ENCODE measurements at places on chromosomes 16 and 17.

DNA sequence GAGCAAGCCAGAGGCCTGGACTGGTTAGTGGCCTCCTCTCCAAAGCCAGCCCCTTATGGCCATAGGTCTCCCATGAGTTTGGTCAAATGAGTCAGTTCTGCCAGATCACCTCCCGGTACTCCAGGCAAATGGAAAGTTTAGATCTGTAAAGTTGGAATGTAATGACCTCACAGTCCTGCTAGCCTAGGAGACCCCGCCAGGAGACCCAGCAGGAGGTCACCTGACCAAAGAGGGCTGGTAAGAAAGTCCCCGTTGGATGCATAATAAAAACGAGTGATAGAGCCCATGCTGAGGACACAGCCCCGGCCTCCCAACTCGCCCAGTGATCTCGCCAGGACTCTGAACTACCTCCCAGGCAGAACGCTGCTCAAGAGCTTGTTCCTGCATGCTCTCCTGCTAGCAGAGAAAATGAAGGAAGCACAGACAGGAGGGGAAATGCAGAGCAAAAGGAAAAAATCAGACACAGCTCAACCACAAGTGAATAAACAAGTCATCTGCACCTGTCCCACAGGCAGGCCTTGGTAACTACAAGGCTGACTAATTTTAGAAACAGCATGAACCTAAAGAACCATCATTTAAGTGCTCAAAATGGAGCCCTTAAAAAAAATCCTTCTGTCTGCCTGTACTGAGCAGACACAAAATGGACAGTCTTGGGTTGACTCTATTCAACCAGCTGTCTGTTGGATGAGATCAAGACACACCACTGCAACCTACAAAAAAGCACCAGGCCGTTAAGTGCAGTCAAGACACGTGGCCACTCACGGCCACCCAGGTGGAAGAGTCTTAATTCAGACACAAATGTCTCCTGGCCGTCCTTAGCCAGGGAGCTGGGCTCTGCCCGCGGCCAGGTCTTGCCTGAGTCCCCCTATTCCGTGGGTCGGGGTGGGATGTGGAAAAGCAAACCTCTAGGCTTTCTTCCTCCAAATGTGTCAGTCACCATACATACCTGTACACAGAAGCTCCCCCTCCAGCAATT, 9.2 kb downstream of the CDIP1 start:
- DNase-seq: no peak

DNA sequence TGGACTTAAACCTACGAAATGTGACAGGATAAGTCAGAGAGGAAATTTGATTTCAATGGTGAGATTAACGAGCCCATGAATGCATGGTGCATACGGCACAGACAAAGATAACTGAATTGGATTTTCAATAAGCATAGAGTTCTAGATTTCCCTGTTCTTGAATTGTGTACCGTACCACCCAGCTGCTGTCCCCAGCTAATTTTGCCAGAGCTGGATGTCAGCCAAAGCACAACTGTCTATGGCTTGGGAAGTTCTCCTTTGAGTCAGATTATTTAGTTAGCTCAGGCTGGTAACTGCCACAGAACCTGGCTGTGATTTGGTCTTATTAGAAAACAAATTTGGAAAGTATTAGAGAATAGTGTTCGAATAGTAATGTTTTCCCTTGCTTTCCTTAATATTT, 143.1 kb downstream of the CDH13 start:
- no peak for DNase-seq

GRCh38 chr17:51046514-51047384, 73.9 kb downstream of the SPAG9 start:
- DNase-seq: no peak

DNA sequence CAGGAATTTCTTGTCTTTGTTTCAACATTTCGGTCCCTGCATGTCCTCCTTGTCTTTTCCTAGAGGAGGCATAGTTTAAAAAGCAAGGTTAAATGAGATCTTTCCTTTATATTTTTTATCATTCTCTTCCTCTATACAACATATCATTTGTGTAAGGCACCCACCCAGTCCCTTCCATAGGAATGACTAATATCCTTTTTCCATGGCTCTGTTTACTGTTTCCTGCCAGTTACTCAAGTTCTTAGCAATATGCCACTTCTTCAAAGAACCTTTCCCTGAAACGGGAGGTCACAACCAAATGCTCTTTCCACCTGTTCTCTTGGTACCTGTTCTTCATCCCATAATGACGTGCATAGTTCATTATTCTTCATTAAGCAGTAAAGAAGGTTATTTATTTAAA, 1237.1 kb upstream of the GOT2 start:
- no peak for DNase-seq

- DNase-seq: peak; percentile 46
Measured at GRCh38 chr17:41329279-41329948, 13.9 kb upstream of the KRTAP17-1 start.

- DNase-seq: peak; percentile 72
Measured at GRCh38 chr17:14297161-14297851, 3.6 kb upstream of the HS3ST3B1 start.

DNA sequence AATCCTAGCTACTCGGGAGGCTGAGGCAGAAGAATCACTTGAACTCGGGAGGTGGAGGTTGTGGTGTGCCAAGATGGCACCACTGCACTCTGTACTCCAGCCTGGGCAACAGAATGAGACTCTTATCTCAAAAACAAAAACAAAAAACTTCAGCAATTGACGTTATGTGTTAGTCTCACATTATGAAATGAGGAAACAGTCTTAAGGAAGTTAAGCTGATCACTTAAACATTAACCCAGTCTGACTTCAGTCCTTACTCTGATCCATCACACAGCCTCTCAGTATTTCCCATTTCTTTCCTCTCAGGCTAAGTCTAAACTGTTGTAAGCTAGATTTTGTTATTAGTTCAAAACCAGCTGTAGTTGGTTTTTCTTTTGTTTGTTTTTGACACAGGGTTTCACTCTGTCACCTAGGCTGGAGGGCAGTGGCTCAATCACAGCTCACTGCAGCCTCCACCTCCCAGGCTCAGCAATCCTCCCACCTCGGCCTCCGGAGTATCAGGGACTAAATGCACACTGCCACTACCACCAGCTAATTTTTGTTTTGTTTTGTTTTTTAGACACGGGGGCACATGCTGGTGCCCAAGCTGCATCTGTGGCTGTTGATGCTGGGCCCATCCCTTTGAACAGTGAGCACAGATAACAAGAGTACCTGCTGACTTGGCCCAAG, 6.3 kb downstream of the JPT1 start:
- DNase-seq: peak; percentile 28

DNA sequence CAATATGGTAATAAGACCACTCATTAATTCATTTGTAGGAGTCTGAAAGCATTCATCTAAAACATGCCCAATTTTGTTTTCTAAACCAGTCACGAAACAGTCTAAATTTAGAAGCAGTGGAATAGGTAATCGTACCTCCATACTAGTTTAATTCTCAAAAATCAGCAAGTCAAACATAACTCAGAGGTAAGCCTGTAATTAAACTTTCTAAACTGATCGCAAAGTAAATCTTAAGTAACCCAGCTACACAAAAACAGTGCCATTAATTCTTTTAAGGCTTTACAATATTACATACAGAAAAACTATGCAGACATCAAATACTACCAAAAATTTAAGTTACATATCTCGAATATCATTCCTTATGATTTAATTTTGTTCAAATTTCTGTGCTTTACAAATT, 31.4 kb downstream of the YWHAE start:
- no peak for DNase-seq
